ENCODE measurements at places on chromosomes 2 and 18. TPM values are rescaled to one million over a fixed set of nuclear protein-coding genes. Genes with fewer than 3 reads are reported as not detected.

DNA sequence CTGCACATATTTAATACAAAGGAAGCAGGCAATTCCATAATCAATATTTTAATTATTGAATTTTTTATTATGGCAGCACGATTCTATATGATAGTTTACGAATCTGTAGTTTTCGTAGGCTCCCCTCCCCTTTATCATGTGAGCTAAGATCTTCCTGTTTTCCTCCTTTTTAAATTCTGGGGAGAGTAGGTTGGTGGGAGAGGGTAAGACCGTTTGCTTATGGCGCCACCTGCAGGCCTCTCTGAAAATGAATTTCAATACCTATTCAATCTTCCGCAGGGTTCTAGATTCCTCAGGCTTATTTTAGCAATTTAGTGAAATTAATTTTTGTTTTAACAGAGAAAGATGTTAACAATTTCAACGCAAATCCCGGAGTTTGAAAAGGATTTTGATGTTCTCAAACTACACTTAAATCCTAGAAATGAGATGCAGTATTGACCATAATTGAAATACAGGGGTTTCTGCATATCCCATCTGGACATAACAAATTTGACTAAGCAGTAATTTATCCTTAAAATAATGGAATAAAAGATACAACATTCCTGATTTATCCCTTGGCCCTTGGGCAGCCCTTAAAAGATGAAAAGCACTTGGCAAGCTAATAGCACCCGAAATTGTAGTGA lies 12.8 kb upstream of the GBX2 start:
- peak; percentile 95 for DNase-seq

VPS54 gene
- total RNA-seq, result 20.6 TPM

DNA sequence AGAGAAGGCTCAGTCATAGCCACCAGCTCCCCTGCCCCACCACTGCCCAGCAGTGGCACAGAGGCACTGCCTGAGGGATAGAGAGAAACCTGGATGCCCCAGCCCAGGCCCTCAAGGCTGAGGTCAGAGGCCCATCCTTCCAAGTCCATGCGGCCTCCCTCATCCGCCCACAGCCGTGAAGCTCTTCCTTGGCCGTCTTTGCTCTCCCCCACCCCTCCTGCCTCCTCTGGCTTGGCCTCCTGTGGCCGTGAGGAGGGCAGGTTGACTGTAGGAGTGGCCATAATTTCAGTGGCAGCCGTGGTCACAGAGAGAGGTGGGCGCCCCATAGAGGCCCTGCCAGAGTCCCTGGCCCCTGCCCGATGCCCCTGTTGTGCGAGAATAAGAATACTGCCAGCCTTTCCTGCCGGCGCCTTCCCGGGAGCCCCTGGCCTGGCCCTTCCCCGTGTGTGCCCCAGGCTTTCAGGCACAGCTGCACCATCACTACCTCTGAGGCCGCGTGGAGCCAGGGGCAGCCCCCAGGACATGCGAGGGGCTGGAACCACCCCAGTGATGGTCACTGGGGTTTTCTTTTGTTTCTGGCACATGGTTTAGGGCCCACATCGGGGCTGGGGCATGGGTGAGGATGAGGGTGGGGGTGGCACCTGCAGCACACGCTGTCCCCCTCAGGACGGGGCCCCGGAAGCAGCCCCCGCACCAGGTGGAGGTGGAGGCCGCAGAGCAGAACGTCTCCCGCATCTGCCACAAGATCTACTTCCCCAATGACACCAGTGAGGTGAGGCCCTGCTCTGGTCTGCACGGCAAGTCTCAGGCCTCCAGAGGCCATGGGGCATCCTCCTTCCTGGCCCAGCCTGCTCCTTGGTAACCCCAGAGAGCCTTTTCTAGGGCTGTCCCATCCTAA lies 13.1 kb upstream of the GPR17 start:
- DNase-seq, result peak; percentile 88

GRCh38 chr2:30548386-30548785 lies 101.3 kb downstream of the LCLAT1 start:
- no peak for DNase-seq

GRCh38 chr2:240630771-240631547 lies 5.7 kb downstream of the GPR35 start:
- DNase-seq, result peak; percentile 80

- no peak for DNase-seq
Observed at GRCh38 chr2:239502430-239503186, 101.8 kb upstream of the HDAC4 start.

PCARE gene
- not detected for total RNA-seq

- no peak for DNase-seq
Observed at GRCh38 chr2:132567682-132568081, 102.3 kb downstream of the LYPD1 start.

DNA sequence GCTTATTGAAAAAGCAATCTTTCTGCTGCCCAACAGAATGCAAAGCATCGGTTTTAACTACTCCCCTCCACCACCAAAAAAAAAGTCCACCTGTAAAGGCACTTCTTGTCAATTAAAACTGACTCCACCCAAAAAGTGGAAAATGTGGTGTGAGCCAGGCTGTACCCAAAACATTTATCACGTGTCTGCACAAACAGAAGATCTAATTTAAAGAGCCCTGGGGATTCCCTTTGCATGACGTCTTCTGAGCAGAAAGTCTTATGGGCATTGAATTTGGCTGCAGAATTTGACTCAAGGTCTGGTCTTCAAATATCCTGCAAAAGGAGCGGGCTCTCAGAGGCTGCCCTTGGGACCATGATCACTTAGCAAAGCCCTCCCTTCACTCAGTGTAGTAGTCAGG lies 358.3 kb upstream of the KLHL29 start:
- DNase-seq, result no peak

- DNase-seq, result peak; percentile 41
Observed at GRCh38 chr18:32730620-32731091, 42.2 kb downstream of the KLHL14 start.

- DNase-seq, result peak; percentile 55
Observed at GRCh38 chr2:179440642-179441251, 176.1 kb upstream of the SESTD1 start.

ME2 gene
- 36.2 TPM for total RNA-seq

EGR4 gene
- not detected for total RNA-seq

DNA sequence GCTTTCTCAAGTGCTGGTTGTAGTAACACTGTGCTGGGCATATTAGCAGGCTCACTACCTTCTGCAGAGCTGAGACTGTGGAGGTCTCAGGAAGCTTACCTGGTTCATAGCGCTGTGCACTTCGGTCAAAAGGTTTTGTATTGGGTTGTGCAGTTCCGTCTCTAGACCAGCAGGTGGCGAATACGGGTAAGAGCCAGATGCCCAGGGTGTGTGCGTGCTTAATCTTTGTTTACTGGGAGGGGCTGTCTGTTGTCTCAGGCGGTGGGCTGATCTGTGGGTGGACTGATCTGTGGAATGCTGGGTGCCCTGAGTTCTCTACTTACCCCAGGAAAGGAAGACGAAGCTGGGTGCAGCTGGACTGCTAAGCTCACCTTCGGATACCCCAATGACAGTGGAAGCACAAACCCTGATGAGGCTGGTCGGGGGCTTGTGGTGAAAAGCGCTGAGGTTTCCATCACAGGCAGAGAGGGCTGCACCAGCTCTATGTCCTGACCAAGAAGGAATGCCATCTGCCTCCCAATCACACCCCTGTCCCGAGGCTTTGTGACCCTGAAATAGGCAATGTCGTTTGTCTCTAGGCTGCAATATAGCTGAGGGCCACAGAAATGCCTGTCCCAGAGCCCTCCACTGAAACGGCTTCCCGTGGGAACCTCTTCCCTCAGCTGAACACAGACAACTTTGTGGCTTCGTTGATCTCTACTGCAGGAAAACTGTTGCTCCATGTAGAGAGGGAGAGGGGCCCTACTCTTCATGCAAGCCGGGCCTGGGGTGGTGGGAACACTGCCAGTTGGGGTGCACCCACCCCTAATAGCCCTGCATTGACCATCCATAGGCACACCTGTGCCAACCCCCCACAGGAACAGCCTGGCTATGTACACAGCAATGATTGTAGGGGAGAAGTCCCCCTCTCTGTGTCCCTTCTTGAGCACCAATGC lies 45.9 kb upstream of the FAM117B start:
- DNase-seq, result peak; percentile 87

- DNase-seq, result peak; percentile 87
Observed at GRCh38 chr2:197972061-197972460, 167.7 kb downstream of the PLCL1 start.

- DNase-seq, result no peak
Observed at GRCh38 chr18:76412010-76412817, 82.8 kb downstream of the ZNF516 start.

DNA sequence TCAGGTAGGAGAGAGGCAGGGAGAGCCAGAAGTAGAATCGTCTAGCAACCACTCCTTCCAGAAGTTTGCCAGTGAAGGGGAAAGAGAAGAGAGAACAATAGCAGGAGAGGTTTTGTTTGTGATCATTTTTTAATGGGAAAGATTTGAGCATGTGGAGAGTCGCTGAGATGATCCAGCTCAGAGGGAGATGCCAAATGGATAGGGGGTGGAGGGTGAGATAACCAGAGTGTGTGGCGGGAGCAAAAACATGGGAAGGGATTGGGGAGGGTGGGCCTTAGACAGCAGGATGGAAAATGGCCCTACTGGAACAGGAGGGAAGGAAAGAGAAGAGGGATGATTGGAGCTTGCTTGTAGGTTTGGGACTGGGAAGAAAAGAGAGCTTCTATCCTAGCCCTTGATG lies 269.8 kb downstream of the GLI2 start:
- no peak for DNase-seq

LIMS1 gene
- total RNA-seq, result 129 TPM

- no peak for DNase-seq
Observed at GRCh38 chr18:67381608-67382150, 134.8 kb downstream of the DSEL start.

GRCh38 chr2:151289972-151290866 lies 751 bp upstream of the NMI start:
- peak; percentile 80 for DNase-seq

SULT1C2 gene
- 1.2 TPM for total RNA-seq

GRCh38 chr18:49548229-49548636 lies 13.6 kb upstream of the LIPG start:
- DNase-seq, result no peak

SERPINB13 gene
- total RNA-seq, result not detected

CDH19 gene
- not detected for total RNA-seq

DNA sequence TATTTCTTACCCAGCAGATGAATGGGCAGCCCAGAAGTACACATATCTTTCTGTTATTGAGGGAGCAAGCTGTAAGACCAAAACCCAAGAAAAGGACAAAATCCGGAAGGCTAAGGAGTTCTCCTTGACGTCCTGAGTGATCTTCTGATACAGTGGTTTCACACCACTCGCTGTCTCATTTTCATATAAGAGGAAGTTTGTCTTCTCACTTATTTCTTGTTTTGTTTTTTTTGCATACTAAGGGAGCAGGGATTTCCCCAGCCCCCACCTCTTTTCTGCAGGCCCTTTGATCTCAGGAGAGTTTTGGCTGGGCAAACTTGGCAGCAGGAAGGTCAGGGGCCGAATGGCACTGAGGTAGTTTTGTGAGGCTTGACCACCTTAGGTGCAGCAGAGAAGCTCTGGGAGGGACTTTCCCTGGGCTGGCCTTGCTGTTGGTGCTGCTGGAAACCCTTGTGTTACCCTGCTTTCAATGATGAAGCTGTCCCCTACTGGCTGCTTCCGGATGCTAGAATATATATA lies 13.3 kb downstream of the CHRNA1 start:
- DNase-seq, result no peak

GRCh38 chr2:38661306-38661705 lies 4.6 kb upstream of the GALM start:
- DNase-seq, result peak; percentile 77

DNA sequence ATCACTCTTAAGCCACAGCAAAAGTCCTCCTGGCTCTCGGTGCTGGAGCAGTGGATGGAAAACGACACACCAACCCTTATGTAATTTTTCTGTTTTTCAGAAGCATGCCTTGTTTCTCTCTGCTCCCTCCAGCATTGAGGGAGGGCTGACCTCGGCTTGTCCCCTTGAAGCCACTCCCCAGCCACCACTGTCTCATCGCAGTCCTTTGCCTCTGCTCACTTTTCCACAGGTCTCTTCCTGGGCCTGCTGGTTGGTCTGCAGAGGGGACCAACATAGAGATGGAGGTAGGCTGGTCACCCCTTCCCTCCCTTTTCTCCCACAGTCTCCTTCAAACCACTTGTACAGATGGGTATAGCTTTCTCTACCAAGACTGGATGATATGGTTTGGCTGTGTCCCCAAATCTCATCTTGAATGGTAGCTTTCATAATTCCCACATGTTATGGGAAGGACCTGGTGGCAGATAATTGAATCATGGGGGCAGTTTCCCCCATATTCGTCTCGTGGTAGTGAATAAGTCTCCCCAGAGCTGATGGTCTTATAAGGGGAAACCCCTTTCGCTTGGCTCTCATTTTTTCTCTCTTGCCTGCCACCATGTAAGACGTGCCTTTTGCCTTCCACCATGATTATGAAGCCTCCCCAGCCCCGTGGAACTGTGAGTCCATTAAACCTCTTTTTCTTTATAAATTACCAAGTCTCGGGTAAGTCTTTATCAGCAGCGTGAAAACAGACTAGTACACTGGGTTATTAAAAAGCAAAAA lies 14.3 kb upstream of the RIOK3 start:
- no peak for DNase-seq

- no peak for DNase-seq
Observed at GRCh38 chr18:37230768-37231167, 334.8 kb downstream of the CELF4 start.

DNAJC5G gene
- not detected for total RNA-seq

GRCh38 chr2:21260311-21260710 lies 136.5 kb downstream of the TDRD15 start:
- DNase-seq, result no peak

DNA sequence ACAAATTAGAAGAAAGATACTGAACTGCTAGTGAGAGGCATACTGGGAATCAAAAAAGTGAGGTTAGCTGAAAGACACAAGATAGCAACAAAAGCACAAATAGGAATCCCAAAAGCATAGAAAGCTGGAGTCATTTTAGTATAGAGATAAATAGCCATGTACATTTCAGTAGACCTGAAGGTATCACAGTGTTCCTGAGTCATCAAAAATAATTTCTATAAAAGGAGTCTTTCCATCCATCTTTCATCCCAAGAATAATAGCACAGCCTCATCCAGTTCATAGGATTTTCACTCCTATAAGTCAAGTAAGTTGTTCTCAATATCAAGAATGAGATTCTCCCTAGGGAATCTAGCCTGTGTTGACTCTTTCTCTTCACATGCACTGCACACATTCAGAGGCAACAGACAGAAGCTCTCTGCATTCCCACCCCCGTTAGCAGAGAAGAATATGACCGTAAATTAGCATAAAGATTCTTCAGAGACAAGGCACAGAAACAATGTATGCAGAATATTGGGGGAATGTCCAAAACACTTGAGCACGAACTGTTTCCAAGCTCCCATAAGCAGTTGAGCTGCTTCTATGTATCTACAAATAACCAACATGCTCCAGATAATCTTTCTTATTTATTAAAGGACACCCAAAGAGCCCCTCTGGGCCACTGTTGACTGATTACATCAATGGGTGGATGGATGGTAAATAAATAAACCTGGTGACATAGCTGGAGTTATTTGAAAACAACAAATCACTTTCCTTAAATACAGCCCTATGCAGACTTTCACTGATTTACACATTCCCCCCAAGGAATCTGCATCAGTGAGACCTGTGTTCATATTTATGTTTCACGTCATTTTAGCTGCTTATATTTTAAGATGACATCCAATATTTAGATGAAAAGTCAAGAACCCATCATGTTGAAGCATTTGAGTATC lies 174.5 kb upstream of the PKDCC start:
- DNase-seq, result no peak
